ENCODE measurements at places on chromosomes 16 and 17.

GRCh38 chr16:63684149-63685101 is 1437.4 kb downstream of the CDH11 start:
- no peak for DNase-seq

- no peak for DNase-seq
These were observed 3.7 kb upstream of the ABCA9 start for GRCh38 chr17:69064476-69064875.

- peak; percentile 54 for DNase-seq
These were observed 23.7 kb downstream of the OR1D5 start for GRCh38 chr17:3039736-3040135.

- DNase-seq = no peak
These were observed 5.1 kb downstream of the GDPD3 start for GRCh38 chr16:30108059-30108850.

DNA sequence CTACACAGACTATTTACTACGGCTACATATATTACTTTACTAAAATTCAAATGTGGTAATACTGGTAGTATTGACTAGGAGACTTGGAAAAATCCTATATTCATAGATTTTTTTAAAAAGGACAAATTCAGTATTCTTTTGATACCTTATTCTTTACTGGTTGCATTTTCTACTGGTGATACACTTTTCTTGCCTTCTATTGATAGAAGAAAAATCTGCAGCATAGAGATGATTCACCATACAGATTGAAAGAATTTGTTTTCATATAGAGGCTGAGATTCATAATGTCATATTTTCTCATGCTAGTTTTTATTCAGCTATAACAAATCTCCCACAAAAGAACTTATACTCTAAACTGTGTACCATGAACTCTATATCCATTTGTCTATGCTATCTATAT is 195.4 kb upstream of the C17orf78 start:
- no peak for DNase-seq

DNA sequence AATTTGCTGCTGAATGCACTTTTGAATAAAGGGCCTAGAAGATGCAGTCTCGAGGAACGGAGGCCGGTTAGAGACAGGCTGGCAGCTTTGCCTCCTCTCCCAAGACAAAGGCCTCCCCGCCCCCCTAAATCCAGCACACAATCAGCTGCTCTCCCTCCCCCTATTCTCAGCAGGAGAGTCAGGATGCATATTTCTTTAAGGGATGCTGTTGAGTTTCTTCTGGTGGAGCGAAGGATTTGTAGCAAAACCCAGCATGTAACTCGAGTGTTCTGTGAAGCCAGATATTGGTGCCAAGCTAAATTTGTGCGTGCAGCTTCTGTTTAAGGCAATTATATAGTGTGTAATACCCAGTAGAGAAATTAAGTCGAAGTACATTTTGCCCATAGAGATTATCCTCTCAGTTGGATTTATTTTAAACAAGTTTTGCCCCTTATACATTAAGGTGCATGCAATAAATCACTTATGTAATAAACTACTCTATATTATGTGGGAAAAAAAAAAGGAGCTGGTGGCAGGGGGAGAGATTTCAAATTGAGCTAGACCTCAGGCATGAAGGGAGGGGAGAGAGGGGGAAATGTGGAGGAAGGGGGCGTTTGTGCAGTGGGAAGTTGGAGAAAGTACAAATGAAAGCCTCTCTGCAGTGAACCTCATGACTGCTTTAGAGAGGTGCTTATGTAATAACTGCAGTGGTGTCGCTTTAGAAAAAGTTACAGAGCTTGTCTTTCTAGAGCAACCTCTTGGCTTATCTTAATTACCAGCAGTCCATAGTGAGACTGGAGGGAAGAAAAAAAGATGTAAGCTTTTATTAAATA is 599.2 kb downstream of the MAF start:
- DNase-seq = no peak

- no peak for DNase-seq
These were observed 56.6 kb downstream of the TMEM186 start for GRCh38 chr16:8740775-8741355.

DNA sequence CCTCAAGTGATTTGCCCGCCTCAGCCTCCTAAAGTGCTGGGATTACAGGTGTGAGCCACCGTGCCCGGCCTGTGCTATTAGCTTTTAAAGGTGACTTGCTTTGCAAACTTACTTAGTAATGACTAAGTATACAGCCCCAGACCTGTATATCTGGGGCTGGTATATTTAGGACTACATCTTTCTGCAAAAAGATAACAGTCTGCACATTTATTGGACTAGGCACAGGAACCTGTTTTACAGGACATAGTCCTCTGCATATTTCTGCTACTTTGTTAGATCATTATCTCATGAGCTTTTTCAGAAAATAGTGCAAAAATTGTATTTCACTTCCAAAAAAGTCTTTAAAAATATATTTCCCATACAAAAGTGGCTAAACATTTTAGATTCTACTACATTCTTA is 1.3 kb downstream of the KRT24 start:
- DNase-seq = no peak

DNA sequence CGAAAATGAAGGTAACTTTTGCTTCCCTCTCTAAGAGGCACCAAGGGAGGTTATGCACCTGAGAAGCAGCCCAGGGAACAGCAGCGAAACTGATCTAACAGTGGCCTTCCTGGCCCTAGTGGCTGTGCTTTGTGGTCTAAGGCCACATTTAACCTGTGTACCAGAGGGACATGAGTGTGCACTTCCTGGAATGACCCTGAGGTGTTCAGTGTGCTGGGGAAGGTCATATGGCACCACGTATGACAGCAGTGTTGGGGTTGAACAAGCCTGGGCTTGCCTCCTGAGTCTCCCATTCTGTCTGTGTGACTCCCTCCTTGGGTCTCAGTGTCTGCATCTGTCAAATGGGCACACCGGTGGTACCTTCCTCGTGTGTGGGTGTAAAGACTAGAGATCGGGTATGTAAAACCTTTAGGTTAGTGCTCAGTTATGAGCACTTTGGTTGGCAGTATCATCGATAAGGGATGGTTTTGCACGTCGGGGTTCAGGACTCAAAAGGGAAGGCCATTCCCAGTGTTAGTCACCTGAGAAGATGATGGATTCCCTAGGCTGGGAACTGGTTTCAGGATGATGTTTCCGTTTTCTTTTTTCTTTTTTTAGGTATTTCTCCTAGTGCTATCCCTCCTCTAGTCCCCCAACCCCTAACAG is 31.9 kb downstream of the PLCG2 start:
- no peak for DNase-seq

GRCh38 chr17:34130544-34130943 is 124.5 kb upstream of the CCL2 start:
- DNase-seq = no peak

DNA sequence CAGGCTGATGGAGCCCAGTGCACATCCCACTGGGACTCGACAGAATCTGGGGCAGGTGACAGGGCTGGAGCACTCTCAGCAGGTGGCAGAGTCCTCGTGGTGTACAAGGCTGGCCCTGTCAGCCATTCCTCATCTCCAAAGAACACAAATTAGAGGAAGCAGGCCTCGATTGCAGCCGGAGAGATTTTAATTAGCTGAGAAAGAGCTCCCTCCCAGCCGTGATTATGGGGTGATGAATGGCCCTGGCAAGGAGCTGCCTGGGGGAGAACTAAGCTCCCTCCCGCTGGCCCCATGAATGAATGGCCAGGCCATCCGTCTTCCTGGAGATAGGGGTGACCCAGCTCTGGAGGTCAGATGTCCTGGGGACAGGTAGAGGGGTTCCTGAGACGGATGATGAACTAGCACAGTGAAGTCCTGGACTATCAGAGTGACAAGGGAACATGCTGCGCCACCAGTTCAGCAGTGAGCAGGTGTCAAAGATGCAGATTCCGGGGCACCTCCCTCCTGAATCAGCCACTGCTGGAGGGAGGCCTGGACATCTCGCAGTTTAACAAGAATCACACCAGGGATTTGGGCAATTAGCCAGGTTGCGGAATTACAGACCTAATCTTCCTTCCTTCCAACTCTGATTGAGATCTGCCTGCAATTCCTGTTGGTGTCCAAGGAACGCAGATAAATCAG is 35.5 kb downstream of the PIMREG start:
- DNase-seq = no peak

- DNase-seq = peak; percentile 47
These were observed 41.8 kb downstream of the IL4R start for GRCh38 chr16:27355610-27356009.

GRCh38 chr16:76241755-76242154 is 35.4 kb upstream of the CNTNAP4 start:
- DNase-seq = no peak

DNA sequence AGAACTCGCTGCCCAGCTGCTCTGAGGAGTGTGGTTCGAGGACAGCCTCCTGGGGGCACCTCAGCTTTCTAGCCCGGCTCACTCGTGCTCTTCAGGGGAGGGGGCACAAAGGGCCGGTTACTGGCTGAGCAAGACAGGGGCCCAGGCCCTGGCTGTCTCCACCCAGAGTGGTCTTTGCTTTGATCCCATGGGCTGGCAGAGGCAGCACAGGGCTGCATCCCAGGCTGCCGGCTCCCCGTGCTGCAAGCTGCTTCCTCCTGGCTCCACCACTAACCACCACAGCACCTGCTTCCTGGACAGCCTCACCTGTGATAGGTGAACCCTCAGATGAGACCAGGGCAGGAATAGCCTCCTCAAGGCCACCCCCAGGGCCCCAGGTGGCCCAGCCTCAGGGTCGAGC is 6.8 kb downstream of the SPPL2C start:
- DNase-seq = no peak

DNA sequence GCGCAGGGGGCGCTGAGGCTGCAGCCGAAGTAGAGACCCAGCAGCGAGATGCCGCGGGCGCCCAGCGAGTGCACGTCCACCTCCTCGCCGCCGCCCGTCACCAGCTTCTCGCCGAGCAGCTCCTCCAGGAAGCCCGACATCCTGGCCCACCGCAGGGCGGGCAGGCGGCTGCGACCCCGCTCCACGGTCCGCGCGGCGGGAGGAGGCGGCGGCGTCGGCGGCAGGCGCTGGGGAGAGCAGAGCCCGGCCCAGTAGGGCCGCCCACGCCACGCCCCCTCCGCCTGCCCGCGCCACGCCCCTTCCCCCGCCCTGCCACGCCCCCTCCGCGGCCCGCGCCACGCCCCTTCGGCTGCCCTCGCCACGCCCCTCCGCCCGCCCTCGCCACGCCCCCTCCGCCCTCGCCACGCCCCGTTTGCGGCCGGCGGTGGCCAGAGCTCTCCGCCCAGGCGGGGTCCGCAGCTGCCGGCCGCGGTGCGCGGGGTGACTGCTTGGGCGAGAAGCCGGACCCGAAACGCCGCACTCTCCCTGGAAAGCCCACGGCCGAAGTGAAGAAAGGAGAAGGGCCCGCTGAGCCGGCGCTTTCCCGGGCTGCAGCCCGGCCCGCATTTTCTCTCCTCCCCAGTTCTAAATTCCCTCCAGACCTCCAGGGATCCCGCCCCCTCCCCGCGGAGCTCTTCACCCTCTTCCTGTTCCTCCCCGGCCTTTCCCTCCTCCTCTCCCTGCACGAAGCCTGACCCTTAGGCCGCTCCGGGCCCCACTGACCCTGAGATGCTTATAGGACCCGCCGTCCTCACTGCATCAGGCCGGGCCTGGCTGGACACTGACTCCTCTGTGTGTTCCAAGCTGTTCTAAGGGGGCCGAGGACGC is at the start of gene NXN:
NXN (minus strand) TSS at position 238 of the 867 bp plus-strand sequence.
- DNase-seq = peak; percentile 79

DNA sequence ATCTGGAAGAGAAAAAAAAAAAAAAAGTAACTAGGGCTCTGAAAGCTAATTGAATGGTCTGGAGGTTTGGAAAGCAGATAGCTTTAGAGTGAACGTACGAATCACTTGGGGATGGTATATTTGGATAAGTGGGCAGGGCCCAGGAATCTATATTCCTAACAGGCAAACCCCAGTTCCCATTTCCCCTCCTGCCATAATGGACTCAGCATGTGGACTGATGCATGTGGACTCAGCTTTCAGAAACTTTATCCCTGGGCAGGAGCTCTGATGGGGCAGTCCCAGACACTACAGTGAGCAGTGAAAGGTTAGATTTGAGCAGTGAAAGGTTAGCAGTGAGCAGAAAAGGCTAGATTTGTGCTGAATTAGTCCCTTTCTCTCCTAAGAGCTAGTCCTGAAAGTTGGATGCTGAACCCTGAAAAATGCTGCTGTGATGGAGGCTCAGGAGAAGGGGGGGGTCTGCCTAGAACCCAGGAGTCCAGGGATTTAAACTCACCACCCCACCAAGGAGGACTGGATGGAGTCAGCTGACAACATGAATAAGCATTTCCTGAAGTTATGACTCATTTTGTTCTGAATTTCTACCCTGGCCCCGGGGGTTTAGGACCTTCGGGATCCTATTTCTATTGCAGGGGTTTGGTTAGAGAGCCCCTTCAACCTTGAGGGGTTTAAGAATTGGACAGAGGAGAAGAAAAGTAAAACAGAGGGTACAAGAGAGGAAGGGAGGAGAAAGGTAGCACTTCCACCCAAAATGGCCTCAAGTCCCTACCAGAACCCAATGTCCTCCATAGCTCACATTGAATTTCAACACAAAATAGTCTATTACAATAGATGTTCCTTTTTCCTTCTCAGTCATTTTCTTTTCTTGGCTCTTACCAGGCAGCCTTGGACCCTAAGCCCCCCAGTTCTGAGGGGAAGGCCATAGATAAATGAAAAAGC is 10.3 kb upstream of the FZD2 start:
- no peak for DNase-seq

- DNase-seq = no peak
These were observed 15.2 kb upstream of the BRIP1 start for GRCh38 chr17:61878520-61878919.

DNA sequence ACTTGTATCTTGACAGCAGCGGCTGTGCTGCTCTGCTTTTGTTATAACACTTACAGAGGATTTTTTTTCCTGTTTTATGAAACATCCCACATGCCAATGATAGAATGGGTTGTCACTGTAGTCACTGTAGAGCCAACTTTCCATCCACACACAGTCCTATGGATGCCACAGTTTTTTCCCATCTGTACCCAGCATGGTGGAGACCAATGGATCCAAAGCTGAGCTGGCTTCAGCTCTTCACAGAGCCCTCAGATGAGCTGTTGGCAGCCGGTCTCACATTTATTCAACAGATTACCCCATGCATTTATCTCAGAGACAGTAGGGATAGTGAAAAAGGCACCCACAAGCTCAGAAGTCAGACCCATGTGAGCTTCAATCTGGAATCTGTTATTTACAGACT is 91.4 kb upstream of the CACNG5 start:
- no peak for DNase-seq

DNA sequence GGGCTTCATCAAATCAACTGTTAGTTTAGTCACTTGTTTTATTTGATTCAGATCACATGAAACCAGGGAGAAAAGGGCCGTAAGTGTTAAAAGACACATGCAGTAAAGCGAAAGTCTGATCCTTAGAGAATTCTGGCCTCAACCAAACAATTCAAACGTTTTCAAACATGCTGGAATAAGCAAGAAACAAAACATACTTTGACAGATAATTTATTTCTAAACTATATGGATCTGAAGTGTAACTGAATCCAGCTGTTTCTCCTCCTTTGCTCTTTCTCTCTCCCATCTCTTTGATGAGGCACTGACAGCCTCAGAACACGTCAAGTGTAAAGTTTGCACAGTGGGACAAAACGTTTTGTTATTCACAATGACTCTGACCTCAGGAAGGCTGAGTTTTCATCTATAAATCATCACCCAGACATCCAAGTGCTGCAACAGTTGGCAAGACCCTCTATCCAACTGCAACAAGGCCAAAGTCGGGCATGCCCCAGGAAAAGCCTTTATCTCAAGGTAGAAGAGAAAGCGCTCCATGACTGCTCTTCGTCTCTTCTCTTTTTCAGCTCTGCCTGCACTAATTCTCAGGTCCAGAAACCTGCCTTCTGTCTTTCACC is 267.1 kb upstream of the MYOCD start:
- no peak for DNase-seq

- no peak for DNase-seq
These were observed 360.7 kb downstream of the PMP22 start for GRCh38 chr17:14904386-14904785.

Data from CD4-positive, alpha-beta T cell treated with Interleukin-4 for 1 hour (primary cell).